Activated naive CD8-positive, alpha-beta T cell treated with anti-CD3 and anti-CD28 coated beads for 36 hours (primary cell): ENCODE measurements at places on chromosomes 16 and 17. TPM values are rescaled to one million over a fixed set of nuclear protein-coding genes. Genes with fewer than 3 reads are reported as not detected.

Gene CX3CL1
- total RNA-seq: not detected

Gene C1QL1
- total RNA-seq: not detected

Gene CORO6
- total RNA-seq: 8.9 TPM

Gene SALL1
- not detected for total RNA-seq

Gene GAS2L2
- total RNA-seq: 0.40 TPM

Gene USB1
- total RNA-seq: 54.2 TPM

Gene C17orf78
- total RNA-seq: not detected

Gene CCT6B
- total RNA-seq: 1.9 TPM

Gene HOXB4
- total RNA-seq: 1.3 TPM

Gene LASP1
- total RNA-seq: 131 TPM

Gene EPX
- total RNA-seq: not detected

Gene PRSS33
- total RNA-seq: 0.40 TPM

Gene MEAK7
- 10.4 TPM for total RNA-seq

Gene RAMP2
- not detected for total RNA-seq

DNA sequence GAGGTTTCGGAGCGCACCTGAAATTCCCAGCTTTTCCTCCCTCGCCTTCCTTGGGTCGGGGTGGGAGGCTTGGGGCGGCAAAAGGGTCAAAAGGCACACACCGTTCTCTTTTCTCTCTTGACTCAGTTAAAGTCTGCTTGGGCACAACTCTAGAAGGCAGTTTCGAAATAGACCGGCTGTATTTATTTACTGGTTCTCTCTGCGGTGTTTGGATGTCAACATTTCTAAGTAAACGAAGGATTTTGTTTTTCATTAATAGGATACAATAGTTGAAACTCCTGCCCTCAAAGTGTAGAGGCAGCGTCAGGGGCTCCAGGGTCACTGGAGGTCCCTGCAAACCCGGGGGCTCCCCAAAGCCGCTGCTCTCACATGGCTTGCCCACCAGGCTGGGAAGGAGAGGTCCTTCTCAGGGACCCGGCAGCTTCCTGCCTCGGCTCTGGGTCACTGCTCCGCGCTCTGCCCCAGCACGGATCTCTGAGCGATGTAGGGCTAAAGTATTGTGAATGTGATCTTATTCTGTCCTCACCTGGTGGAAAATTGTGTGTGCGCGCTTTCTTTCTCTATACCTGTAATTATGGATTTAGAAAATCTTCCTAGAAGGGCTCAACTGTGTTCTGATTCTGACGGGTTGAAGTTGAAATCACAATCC, 952 bp downstream of the BMERB1 start:
- DNase-seq: peak; percentile 4

- no peak for DNase-seq
Observed at GRCh38 chr17:5000237-5000639, 2.5 kb downstream of the KIF1C start.

GRCh38 chr16:3857189-3858043, 23.1 kb downstream of the CREBBP start:
- no peak for DNase-seq

- no peak for DNase-seq
Observed at GRCh38 chr17:82984751-82985427, 94.5 kb upstream of the METRNL start.

DNA sequence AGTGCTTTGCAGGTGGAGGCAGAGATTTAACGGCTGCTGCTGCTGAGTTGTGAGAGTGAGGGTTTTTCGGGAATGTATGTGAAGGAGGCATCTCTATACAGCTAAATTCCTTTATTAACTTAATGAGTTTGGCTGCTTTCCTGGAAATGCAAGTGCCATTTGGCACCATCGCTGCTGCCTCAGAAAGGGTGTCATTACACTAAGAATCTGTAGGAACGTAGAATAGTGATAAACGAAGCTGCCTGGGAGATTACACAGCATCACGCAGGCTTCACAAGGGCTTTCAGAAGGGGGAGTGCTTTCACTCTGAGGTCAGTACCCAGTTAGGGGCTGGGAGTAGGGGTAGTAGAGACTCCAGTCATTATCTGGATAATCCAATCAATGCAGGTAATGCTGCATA, 14.1 kb upstream of the NLRP1 start:
- DNase-seq: no peak

GRCh38 chr16:28923652-28924398, 1.2 kb downstream of the RABEP2 start:
- DNase-seq: no peak

- DNase-seq: no peak
Observed at GRCh38 chr16:59635674-59636073, 901.6 kb upstream of the GOT2 start.

- DNase-seq: no peak
Observed at GRCh38 chr17:59796138-59796537, 88.7 kb downstream of the VMP1 start.

- DNase-seq: no peak
Observed at GRCh38 chr16:69847643-69848042, 85.5 kb downstream of the WWP2 start.

DNA sequence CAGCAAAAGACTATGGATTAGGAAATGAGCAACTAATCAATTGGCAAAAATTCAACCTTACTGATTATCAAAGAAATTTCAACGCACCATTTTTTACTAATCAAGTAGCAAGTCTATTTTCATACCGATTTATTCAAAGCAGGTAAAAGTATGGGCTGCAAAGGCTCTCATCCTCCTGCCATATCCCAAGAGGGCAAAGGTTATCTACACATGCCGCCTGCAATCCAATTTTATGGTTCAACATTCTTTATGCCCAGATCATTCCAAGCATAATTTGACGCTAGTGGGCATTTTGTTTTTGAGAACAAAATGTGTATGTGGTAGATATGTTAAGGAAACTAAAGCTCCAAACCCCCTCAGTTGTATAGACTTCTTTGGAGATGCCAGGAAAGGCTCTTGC, 270.6 kb downstream of the MAF start:
- DNase-seq: no peak

- no peak for DNase-seq
Observed at GRCh38 chr17:66507103-66507923, 204.9 kb downstream of the PRKCA start.

GRCh38 chr16:11748404-11749254, 6.0 kb upstream of the TXNDC11 start:
- DNase-seq: no peak

DNA sequence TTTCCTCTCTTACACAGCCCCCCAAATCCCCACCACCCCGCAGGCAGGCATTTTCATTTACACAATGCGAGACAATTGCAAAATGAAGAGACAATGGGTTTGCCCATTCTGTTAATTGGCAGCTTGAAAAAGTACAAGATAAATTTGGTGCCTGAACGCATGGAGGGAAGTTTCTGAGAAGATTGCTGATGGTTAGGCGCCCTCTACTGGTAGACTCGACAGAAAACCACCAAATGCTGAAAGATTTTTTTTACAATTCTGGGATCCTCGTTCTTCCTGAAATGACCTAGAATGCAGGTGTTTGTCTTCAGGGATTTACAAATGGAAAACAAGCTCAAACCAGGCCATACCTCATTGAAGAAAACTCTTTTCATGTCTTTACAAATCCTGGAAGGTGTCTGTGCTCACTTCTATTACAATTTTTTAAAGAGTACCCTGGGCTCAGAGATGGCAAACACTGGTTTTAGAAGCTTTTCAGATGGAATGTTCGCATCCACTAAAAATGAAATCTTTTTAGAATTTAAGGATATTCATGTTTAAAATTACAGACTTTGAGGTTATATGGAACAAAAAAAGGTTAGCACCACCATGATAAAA, 338.5 kb downstream of the PMP22 start:
- DNase-seq: peak; percentile 24

DNA sequence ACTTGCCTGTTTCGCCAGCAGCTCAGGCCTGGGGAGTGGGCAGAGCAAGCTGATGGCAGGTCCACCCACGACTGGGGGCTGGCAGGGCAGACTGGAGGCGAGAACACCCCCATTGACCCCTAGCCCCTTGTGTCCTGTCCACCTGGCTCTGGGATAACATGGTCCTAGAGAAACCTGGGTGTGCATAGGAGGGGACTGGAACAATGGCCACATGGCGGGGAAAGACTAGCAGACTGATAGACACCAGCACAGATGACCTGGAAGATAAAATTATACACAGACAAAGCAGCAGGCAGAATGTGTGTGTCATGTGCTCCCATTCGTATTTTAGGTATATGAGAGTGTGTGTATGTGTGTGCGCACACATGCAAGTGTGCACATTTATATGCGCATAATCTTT, 23.5 kb downstream of the NUBP1 start:
- no peak for DNase-seq

GRCh38 chr17:28391401-28391800, 14.6 kb downstream of the SLC46A1 start:
- no peak for DNase-seq

DNA sequence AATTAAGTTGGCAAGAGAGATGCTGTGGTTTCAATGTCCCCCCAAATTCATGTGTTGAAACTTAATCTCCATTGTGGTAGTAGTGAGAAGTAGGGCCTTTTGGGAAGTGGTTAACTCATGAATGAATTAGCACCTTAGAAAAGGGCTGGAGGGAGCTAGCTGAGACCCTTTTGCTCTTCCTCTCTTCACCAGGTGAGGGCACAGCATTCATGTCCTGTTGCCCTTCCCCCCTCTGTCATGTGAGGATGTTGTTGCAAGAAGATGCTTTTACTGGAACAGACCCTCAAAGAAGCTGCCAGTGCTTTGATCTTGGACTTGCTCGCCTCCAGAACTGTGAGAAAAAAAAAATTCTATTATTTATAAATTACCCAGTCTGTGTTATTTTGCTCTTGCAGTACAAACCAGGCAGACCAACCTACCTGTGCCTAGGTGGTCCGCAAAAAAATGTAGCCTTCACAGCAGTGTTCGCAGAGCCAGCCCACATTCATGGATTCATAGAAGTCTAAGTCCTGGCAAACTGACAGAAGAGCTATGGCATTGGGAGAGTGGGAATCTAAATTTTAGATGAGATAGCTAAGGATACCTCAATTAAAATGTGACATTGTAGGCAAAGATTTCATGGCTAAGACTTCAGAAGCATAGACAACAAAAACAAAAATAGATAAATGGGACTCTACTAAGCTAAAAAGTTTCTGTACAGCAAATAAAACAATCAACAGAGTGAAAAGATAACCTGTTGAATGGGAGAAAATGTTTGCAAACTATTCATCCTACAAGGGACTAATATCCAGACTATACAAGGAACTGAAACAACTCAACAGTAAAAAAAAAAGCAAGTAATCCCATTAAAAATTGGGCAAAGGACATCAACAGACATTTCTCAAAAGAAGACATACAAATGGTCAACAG, 32.0 kb upstream of the ABCA5 start:
- DNase-seq: no peak

- DNase-seq: no peak
Observed at GRCh38 chr17:40369923-40370322, 5.4 kb upstream of the GJD3 start.

DNA sequence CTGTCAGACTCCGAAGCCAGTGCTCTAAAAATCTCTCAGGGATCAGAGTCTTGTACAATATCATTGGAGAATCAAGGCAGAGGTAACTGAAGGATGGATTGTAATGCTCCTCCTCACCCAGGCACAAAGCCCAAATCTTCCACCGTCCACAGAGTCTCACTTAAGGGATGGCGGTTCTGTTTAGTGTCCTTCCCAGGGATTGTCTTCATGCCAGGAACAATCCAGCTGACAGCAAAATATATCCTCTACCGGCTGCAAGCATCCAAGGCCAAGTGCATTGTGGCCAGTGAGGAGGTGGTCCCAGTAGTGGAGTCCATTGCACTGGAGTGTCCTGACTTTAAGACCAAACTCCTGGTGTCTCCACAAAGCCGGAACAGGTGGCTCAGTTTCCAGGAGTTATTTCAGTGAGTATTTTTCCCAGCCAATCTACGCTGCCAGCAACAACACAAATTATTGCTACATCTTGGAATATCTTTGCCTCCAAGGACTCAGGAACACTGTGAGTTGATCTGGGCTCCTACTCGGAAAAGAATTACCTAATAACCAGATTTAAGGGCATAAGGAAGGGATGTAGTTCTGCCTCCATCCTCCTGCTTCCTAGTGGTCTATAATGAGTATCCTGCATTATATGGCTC, 13.9 kb upstream of the ACSM1 start:
- no peak for DNase-seq

GRCh38 chr17:37084372-37084771, 135.6 kb downstream of the AATF start:
- no peak for DNase-seq

DNA sequence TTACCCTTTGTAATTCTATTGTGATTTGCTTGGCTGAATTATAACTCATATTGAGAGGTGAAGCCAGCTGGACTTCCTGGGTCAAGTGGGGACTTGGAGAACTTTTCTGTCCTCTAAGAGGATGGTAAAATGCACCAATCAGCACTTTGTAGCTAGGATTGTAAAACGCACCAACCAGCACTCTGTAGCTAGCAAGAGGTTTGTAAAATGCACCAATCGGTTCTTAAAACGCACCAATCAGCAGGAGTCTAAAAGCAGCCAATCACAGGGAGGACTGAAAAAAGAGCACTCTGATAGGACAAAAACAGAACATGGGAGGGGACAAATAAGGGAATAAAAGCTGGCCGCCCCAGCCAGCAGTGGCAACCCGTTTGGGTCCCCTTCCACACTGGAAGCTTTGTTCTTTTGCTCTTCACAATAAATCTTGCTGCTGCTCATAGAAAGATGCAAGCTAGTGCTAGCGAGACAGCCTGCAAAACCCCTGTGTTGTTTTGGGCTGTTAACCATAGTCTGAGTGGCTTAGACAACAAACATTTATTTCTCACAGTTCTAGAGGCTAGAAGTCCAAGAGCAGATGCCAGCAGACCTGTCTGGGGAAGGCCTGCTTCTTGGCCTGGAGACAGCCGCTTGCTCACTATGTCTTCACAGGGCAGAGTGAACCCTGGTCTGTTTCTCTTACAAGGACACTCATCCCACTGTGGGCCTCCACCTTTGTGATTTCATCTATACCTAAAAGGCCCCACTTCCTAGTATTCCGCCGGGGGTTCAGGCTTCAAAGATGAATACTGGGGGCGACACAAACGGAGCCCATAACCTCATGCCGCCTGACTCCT, 39.0 kb upstream of the CRISPLD2 start:
- DNase-seq: no peak

DNA sequence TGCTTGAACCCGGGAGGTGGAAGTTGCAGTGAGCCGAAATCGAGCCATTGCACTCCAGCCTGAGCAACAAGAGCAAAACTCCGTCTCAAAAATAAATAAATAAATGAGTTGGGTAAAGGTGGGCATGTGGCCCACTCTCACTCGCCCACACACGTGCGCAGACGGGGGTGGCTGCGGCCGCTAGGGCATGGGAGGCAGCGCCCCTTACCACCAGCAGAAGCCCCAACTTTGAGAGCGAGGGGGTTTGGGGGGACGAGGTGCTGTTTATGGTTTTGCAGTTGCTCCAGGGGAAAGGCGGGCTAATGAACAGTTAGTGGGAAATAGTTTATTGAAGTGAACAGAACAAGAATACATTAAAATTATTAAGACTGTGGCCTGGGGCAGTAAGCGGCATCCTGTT, 14.9 kb upstream of the RBFOX3 start:
- DNase-seq: no peak

DNA sequence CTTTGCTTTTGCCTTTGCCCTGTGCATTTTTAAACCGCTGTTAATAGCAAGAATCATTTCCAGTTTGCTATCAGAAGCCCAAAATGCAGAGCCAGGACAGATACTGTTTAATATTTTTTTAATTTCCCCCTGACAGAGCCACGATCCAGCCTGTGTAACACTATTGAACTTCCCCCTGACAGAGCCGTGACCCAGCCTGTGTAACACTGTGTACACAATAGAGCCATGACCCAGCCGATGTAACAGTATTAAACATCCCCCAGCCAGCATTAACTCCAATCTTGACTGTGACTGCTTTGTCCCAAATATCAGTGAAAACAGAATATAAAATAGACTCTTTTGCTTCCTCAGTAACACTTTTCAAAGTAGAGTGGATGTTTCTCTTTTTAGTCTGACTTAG, 607.9 kb upstream of the CDH5 start:
- no peak for DNase-seq

- no peak for DNase-seq
Observed at GRCh38 chr17:31598921-31599571, 207.6 kb downstream of the RAB11FIP4 start.
